ENCODE measurements at places on chromosomes 16 and 17.

DNA sequence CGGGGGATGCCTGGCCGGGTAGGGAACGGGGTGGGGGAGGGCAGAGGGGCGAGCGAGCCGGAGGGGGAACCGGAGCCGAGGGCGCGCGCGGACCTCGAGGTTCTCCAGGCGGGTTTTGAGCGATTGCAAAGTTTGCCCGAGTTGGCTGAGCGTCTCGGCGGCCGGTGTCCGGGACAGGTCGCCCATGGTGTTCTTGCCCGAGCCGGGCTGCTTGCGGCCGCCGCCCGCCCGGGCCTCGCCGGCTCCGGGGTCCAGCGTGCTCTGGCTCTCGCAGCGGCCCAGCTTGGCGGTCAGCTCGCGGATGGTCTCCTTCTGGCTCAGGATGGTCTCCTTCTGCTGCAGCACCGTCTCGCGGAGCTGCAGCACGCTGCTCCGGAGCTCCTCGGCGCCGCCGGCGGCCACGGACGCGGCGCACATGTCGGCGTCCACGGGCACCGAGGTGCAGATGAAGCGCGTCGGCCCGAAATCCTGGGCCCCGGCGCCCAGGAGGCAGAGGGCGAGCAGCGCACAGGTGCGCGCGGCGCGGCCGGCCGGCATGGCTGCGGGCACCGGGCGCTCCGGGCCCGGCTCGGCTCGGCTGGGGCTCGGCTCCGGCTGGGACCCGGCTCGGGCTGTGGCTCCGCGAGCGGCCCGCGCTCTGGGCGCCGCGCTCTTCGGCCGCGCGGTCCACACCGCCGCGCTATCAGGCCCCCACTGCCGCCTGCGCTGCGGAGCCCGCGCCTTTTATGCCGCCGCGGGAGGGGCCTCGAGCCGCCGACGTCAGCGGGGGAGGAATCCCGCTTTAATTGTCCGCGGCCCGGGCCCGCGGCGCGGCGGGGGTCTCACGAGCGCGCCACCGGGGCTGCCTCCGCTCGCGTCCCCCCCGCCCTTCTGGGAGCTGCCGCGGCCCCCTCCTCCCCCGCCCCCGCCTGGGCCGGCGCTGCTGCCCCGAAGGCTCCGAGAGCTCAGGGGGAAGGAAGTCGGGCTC lies at the start of gene NPTX1:
Gene NPTX1, minus strand, starts transcription at position 698 of the 967 bp plus-strand sequence. Its CDS starts 161 bp downstream, at position 537.
- no peak for DNase-seq

GRCh38 chr16:11138769-11139325 lies 117.2 kb downstream of the SOCS1 start:
- no peak for DNase-seq

DNA sequence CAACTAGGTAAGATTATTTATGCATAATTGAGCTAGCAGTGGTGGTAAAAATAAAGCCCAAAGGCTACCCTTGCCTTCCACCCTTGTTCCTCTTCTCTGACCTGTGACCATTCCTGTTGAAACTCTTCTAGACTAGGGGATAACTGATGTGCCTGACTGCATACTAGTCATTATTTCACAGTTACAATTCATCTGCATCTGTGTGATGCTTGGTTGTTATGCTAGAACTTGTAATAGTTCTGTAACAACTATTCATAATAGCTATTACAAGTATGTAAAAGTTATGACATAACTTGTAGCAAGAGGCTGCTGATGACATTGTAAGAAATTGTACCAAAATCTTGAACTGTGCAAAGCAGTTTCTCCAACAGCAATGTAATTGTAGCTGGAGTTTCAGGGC lies 2.4 kb upstream of the VAC14 start:
- DNase-seq = no peak

DNA sequence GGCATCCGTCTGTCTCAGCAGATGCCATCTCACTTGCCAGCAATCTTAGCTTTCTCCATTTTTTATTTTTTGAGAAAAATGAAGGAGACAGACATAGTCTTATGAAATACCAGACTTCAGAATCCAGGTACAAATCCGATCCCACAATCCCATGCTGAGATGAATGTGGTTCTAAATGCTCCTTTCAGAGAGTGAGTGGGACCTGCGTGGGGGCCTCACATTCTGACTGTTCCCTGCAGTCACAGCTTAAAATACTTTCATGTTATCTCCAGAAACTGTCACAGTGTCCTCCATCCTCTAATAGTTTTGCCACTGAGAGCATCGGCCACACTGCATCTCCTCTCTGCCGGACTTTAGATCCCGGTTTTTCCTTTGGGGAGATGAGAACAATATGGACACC lies 34.9 kb upstream of the ENDOV start:
- no peak for DNase-seq

GRCh38 chr16:1613728-1614455 lies 1.7 kb downstream of the CRAMP1 start:
- no peak for DNase-seq

GRCh38 chr16:50286681-50287080 lies 20.3 kb downstream of the ADCY7 start:
- DNase-seq = no peak

DNA sequence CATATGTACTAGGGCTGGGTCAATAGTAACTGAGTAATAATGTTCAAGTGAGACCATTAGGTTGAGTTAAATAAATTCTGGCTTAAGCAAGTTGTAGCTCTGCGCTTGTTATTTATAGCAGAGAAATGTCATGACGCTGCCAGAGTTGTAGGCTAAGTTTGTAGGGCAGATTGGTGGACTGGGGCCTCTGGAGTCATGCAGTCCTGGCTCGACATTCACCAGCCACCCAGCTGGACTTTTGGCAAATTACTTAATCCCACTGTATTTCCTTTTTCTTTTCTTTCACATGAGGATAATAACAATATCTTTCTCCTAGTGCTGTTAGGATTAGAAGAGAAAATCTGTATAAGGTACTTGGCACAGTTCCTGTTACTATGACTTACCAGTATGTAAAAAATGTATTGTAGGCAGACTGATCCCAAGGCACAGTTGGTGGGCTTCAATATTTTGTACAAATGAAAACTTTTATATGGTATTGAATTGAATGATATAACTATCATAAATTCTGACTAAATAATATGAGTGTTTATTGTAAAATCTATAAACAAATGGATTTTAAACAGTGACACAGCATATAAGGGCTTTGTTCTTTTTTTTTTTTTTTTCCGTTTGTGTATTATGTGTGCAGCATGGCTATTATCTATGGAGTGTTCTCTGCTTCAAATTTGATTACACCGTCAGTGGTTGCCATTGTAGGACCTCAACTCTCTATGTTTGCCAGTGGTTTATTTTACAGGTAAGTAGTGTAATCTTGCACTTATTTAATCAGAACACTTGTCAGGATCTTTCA lies 2.6 kb downstream of the MFSD11 start:
- no peak for DNase-seq

- no peak for DNase-seq
These were observed 65.9 kb downstream of the PGS1 start for GRCh38 chr17:78444392-78444791.

- DNase-seq = peak; percentile 67
These were observed at the start of gene DNASE1 for GRCh38 chr16:3654249-3654991. Gene DNASE1 (plus strand): TSS chr16:3654691. CDS start chr16:3655374, 683 bp downstream.

DNA sequence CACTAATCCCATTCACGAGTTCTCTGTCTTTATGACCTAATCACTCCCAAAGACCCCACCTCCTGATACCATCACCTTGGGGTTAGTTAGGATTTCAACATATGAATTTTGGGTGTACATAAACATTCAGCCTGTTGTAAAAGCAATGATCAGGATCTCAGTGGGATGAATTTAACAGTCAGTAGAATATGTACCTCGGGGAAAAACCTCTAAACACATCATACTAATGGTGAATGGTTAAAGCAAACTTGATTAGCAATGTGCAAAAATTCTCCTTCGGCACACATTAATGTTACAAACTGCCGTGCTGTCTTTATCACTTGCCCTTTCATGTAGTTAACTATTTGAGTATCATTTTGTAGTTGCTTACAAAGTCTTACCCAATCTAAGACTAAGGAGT lies 10.2 kb downstream of the RNF112 start:
- DNase-seq = no peak

DNA sequence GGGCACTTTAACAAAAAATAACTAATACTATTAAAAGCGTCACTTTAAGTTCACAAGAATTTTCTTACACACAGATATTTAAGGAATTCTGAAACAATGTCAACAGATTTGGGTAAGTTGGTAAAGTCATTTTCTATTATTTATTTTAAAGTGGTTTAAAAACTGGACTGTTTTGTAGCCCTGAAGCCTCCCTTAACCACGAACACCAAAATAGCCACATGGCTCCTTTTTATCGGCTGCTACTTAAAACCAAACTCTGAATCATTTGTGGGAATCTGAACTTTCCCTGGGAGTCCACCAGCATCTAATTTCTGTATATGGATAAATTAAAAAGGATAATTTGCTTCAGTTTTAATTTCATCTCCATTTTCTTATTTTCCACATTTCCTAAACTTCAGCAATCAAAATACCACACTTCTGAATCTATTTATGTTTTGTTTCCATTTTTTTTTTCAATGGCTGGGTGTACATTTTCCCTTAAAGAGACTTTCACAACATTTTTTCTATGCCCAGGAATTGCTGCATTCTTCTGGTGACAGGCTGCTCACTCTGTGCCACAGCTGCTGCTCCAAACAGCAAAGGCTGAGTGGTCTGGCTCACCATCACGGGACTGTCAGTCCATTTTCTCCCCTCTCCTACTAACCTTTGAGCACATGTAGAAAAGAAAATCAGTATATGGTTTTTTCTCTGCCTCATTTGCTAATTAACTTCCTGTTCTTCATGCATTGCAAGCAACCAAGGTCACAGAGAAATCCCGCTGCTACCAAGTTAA lies 255.5 kb upstream of the KCNJ16 start:
- no peak for DNase-seq

- DNase-seq = no peak
These were observed 39.8 kb downstream of the ABCA5 start for GRCh38 chr17:69287168-69287567.

- peak; percentile 55 for DNase-seq
These were observed 9.6 kb downstream of the LLGL2 start for GRCh38 chr17:75535119-75535537.

DNA sequence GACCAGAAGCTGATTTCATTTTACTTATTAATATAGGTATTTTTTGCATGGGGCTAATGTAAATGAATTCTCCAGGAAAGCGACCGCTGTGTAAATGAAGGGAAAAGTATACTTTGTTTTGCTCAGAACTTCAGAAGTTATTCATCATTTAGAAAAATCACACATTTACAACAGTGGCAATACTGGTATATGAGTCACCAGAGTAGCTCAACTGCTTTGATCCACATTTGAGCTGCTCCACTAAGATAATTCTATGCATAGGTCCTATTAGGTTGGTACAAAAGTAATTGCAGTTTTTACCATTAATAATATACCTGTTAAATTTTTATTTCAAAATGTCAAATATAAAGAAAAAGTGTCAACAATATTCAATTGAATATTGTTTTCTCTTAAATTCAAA lies 22.9 kb upstream of the DYNLRB2 start:
- DNase-seq = no peak

GRCh38 chr17:35404360-35404759 lies 27.9 kb downstream of the SLFN12 start:
- DNase-seq = no peak

DNA sequence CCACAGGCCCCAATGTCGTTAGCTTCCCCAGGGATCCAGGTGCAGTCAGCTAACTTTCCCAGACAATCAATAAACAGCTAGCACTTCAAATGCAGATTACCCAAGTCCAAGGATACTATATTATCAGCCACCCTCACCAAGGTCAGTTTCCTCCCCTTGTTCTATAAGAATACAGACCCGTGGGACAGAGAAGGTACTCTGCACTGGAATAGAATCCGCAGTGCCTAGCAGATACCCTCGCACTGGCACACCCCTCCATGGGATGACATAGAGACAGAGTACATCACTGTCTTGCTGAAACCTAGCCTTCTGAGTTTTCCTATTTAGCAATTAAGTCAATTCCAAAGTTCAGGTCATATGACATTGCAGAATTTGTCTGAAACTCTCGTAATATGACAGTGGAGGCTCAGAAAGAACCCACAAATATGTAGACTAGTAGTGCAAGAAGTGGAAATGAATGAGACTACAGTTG lies 40.0 kb upstream of the ABCA10 start:
- DNase-seq = no peak

Data from CD4-positive, CD25-positive, alpha-beta regulatory T cell (primary cell).